ENCODE measurements at places on chromosomes 3 and 15.
A peak's percentile ranks its signal among the peaks of the same experiment; 100 is the strongest.

- no peak for DNase-seq
Observed at GRCh38 chr3:160035757-160036156, 47.1 kb downstream of the IL12A start.

DNA sequence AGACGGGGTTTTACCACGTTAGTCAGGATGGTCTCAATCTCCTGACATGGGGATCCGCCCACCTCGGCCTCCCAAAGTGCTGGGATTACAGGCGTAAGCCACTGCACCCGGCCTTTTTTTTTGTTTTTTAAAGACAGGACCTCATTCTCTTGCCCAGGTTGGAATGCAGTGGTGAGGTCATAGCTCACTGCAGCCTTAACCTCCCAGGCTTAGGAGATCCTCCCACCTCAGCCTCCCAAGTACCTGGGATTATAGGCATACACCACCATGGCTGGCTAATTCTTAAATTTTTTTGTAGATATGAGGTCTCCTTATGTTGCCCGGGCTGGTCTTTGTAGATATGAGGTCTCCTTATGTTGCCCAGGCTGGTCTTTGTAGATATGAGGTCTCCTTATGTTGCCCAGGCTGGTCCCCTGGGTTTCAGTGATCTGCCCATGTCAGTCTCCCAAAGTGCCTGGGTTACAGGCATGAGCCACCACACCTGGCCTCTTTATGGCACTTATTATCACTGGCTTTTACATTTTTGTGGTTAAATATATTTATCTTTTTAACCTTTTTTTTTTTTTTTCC is 82.3 kb upstream of the RNU6-1 start:
- no peak for DNase-seq

DNA sequence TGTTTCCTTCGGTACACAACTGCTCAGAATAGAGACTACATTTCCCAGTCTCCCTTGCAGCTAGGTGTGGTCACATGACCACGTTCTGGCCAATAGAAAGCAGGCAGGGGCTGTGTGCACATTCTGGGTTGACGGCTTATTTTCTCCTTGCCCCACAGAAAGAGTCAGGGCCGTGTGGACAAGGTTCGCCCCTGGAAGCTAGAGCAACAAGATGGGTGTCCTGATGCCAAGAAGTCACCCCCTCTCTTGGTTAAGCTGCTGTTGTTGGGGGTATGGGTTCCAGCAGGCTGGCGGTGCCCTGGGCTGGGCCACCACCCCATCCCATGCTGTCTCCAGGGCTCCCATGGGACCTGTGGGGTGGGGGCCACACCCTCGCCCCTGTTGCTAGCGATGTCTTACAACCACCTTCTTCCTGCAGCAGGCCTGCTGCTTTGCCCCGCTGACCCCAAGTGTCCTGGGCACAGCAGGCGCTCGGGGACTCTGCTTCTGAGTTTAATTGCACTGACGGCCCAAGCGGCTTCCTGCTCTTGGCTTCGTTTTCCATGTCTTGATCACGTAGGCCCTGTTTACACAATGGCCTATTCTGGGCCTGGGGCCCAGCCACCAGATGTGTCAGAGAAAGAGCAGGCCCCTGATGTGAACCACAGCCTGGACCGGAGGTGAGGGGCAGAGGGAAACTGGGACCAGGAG is 24.9 kb downstream of the ABTB1 start:
- DNase-seq, result peak; percentile 56

- DNase-seq, result no peak
Observed at GRCh38 chr15:77376770-77377169, 43.1 kb downstream of the PEAK1 start.

GRCh38 chr15:96595951-96596350 is 265.5 kb downstream of the NR2F2 start:
- no peak for DNase-seq

GRCh38 chr3:113783980-113784379 is 37.1 kb downstream of the ATP6V1A start:
- no peak for DNase-seq

GRCh38 chr15:64905119-64905831 is 6.4 kb upstream of the ANKDD1A start:
- peak; percentile 88 for DNase-seq

GRCh38 chr3:2802429-2802828 is 307.7 kb downstream of the IL5RA start:
- DNase-seq, result no peak

DNA sequence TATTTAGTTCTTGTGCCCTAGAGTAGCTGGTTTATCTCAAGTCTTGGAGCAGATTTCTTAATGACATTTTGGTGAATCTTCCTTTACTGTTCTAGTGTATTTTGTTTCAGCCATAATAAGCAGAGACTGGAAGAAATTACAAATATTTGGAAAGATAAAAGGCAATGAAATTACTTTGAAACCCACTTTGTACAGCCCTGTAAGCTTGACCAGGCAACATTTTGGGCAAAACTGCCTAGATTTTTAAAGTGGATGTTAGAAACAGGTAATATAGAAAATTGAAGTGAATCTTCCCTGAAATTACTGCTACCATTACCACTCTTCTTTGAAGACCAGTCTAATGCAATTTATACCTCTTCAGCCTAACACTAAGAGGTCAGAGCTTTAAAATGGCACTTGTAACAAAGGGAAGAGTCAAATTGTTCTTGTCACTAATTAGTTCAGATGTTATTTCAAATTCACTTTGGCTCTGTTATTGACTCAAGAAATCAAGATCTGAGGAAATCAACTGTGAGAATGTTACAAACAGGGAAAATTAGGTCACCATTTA is 589.4 kb downstream of the NLGN1 start:
- DNase-seq, result no peak
